Activated T-cell treated with anti-CD3 and anti-CD28 coated beads, Interleukin-2, amount 50 U/mL, for 72 hours (primary cell): ENCODE measurements at places on chromosomes 1 and 21. TPM values are rescaled to one million over a fixed set of nuclear protein-coding genes. Genes with fewer than 3 reads are reported as not detected.

GRCh38 chr1:66355756-66356155 is 178.2 kb upstream of the SGIP1 start:
- DNase-seq, result no peak

DNA sequence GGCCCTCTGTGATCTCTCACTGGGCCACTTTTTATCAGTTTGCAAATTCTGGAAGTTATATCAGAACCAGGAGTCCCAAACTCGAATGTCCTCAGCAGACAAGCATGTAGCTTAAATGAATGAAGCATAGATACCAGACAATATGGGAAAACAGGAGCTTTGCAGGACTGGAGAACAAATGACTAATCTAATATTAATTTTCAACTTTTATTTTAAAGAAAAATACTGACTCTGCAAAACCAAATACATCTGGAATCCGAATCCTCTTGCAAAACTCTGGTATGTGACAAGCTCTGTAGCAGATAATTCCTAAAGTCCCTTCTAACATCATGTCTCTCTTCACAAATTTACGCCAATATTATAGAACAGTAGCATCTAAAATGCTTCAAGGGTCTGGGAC is 427.4 kb downstream of the TTLL7 start:
- DNase-seq, result no peak

DNA sequence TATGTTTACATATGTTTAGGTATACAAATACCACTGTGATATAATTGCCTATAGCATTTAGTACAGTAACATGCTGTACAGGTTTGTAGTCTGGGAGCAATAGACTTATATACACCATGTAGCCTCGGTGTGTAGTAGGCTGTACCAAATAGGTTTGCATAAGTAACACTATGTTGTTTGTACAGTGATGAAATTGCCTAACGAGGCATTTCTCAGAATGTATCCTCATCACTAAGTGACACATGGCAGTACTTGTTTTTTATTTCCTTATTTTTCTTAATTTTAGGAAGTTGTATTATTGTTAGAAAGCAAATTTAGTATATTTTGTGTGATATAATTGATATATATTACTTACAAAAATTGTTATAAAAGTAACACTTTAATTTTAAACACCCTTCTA is 840.9 kb downstream of the LTN1 start:
- no peak for DNase-seq

DNA sequence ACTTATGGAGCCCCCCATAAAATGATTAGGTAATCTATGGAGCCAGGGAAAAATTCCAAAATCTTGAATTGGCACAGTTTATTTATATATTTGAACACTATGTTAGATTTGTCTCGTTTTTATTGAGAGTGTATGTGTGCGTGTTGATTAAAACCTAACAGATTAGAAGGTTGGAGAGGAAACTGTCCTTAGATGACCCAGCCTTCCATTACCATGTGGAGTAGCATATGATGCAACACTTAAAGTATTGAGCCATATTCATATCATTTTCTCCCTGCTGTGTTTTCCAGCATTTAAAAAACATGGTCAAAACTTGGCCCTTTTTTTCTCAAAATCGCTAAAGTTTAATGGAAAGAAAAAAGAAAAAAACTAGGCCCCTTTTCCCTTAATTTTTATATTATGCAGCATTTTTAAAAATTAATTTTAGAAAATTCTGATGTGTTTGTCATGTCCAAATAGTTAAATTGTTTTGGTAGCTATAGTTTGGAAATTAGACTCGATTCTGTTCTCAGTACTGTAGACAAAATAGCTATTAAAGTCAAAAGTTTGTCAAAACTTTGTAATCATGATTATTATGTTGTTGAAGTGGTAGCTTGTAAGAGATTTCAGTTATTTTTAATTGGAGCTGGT is 2.3 kb downstream of the LRRC8D start:
- no peak for DNase-seq

DNA sequence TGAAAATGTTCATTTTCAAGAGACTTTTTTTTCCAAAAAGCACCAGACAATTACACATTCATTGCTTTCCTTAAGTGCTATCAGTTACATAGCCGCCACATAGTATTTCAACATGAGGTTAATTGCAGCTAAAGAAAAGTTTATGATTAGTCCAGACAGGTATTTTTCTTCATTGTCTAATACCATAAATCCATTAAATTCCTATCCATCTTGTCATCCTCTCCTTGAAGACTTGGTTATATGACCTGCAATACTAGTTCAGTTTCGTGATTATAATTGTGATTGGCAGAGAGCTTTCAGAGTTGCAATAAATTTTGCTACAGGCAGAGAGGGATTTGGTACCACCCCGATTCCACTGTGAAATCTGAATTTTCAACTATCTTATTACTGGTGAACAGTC is 437.7 kb downstream of the GPATCH2 start:
- DNase-seq, result no peak

Gene SRM
- total RNA-seq, result 77.5 TPM

Gene CRB1
- total RNA-seq, result 0.48 TPM

Gene KRTAP8-1
- total RNA-seq, result not detected

Gene FCRLA
- not detected for total RNA-seq

Gene SERTAD4
- not detected for total RNA-seq

Gene PKLR
- not detected for total RNA-seq

Gene TTC39A
- total RNA-seq, result 0.77 TPM
